Naive B cell (primary cell): ENCODE measurements at places on chromosomes 1 and 21. TPM values are rescaled to one million over a fixed set of nuclear protein-coding genes. Genes with fewer than 3 reads are reported as not detected.

The HSD11B1 gene
- polyA plus RNA-seq, result not detected

The LCE1E gene
- not detected for polyA plus RNA-seq

DNA sequence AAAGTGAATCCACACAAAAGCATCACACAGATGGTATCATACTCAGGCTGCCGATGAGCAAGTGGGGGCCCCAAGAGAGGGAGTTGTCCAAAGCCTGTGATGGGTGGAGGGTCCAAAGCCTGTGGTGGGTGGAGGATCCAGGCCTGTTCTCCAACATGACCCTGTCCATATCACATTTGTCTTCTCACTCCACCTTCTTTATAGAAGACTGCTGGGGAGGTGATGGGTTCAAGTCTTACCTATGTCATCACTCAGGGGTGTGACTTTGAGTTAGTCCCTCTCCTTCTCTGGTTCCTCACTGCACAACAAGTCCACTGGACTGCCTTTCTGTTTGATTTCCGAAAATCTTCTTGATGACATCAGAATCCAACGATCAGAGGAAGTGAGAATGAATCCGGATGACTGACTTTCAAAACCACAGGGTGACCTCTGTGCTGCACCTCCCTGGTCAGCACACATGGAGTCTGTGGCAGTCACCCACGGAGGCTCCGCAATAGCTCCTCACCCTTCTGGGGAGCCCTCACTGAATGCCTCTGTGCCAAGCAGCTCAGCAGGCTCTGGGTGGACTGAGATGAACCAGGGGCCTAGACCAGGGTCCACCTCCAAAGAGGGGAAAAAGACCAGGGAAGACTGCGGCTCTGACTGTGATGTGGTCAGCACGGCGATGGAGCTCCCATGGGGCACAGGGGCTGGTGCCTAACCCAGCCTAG lies 166.8 kb downstream of the HIVEP3 start:
- H3K4me1 ChIP-seq, result peaks cover 43% of the 10 kb centered on the region
- H3K36me3 ChIP-seq, result no peaks in the 10 kb centered on the region
- no peaks in the 10 kb centered on the region for H3K27me3 ChIP-seq
- H3K4me3 ChIP-seq, result peak overlapping the region; percentile 77
- H3K27ac ChIP-seq, result peak overlapping the region; percentile 96

DNA sequence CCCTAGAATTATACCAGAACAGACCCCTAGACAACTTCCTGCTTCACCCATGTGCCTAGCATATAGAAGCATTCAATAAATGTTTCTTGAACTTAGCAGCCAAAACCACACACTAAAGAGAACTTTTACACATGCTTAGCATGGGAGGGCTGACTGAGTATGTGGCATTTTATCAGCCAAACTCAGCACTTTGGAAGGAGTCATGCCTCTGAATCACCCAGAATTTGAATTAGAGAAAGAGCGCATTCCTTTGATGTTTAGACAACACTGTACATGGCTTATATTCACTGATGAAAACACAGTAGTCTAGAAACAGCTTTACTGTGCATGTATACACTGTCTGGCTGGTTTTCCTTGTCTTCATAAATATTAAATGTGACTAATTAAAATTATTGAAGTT lies 26.1 kb downstream of the SPAG17 start:
- DNase-seq, result no peak
- H3K36me3 ChIP-seq, result no peaks in the 10 kb centered on the region
- no peaks in the 10 kb centered on the region for H3K4me1 ChIP-seq

DNA sequence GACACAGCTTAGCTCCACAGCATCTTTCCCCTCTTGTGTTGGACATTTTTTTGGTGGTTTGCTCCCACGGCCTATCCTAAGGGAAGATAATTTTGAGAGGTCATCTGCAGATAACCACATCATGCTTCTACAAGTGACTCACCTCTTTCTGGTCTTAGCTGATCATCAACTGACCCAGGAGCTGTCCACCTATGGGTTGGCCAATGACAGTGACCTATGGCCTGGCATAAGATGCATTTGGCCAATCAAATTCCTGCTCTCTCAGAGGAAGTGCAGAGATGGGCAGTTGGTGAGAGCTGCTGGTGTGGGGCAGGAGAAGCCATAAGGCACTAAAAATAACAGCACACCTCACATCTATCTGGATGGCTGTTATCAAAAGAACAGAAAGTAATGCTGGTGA lies 100.0 kb upstream of the CLDN14 start:
- H3K4me1 ChIP-seq, result peaks cover 13% of the 10 kb centered on the region
- no peak overlapping the region for H3K4me3 ChIP-seq
- H3K27me3 ChIP-seq, result peaks cover 14% of the 10 kb centered on the region
- H3K36me3 ChIP-seq, result no peaks in the 10 kb centered on the region

DNA sequence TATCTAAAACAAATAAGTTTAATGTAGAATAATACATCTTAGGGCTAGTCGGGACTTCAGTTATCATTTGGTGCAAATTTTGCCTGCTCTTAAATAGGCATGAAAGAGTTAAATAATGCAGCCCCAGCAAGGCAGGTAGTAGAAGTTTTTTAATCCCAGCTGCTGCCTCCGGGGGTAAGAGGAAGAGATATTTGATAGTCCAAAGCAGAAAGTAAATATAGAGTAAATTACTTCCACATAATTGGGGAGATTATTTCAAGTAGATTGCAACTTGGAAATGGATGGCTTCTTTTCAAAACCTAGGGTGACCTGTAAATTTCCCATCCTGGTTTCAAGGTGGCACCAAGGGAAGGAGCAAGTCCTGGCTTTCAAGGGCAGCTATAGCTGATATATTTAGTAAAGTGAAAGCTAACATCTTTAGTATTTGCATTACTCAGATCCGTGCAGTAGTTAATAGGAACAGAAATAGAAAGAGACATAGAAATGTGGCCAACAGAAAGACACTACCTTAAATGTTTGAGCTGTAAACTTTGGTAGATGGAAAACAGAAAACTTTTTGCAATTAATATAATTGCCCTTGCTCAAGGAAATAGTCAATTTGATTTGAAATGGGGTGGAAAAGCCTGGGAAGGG lies 109.1 kb downstream of the LMO4 start:
- no peak overlapping the region for H3K27ac ChIP-seq
- no peaks in the 10 kb centered on the region for H3K36me3 ChIP-seq
- H3K4me1 ChIP-seq, result peaks cover 5% of the 10 kb centered on the region
- H3K4me3 ChIP-seq, result no peak overlapping the region
- no peak for DNase-seq
